ENCODE measurements at places on chromosomes 16 and 17. TPM values are rescaled to one million over a fixed set of nuclear protein-coding genes. Genes with fewer than 3 reads are reported as not detected.
A peak's percentile ranks its signal among the peaks of the same experiment; 100 is the strongest.

SLFN12L gene
- 23.1 TPM for polyA plus RNA-seq

HSPB9 gene
- 0.24 TPM for polyA plus RNA-seq

RHBDL1 gene
- 0.75 TPM for polyA plus RNA-seq

NGFR gene
- polyA plus RNA-seq, result 16.2 TPM

CEP95 gene
- 161 TPM for polyA plus RNA-seq

CCDC200 gene
- polyA plus RNA-seq, result 16.0 TPM

KCNH6 gene
- polyA plus RNA-seq, result 1.5 TPM

DNA sequence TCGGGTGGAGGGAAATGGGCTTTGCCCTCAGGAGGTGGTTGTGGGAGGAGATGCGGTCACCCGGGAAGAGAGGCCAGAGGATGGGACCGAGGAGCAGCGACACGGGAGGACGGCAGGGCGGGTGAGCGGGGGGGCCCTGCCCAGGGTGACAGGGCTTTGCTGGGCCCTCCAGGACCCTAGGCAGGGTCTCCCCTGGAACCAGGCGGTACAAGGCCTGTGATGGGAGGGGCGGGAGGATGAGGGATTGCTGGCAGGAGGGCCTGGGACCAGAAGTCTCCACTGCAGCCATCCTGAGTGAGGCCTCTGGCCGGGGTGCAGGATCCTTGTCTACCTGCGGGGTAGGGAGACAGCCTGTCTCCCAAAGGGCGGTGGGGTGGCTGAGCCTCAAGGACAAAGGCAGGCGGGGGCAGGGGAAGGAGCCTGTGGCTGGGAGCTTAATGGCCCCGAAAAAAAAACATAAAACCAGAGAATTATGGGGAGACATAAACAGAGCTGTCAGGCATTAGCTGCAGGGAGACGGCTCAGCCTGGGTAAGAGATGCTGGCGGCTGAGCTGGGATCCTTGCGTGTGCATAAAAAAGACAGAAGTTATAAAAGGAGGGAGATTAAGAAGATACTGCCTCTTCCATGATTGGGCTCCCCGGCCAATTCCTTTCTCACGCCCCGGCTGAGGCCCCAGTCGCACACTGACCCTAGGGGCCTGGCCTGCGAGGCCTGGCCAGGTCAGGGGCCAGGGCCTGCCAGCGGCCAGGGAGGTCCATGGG, 66.7 kb downstream of the SREBF1 start:
- DNase-seq, result no peak
- H3K27ac ChIP-seq, result no peak overlapping the region
- H3K4me3 ChIP-seq, result no peak overlapping the region
- H3K27me3 ChIP-seq, result no peaks in the 10 kb centered on the region
- H3K36me3 ChIP-seq, result peaks cover 10% of the 10 kb centered on the region

DNA sequence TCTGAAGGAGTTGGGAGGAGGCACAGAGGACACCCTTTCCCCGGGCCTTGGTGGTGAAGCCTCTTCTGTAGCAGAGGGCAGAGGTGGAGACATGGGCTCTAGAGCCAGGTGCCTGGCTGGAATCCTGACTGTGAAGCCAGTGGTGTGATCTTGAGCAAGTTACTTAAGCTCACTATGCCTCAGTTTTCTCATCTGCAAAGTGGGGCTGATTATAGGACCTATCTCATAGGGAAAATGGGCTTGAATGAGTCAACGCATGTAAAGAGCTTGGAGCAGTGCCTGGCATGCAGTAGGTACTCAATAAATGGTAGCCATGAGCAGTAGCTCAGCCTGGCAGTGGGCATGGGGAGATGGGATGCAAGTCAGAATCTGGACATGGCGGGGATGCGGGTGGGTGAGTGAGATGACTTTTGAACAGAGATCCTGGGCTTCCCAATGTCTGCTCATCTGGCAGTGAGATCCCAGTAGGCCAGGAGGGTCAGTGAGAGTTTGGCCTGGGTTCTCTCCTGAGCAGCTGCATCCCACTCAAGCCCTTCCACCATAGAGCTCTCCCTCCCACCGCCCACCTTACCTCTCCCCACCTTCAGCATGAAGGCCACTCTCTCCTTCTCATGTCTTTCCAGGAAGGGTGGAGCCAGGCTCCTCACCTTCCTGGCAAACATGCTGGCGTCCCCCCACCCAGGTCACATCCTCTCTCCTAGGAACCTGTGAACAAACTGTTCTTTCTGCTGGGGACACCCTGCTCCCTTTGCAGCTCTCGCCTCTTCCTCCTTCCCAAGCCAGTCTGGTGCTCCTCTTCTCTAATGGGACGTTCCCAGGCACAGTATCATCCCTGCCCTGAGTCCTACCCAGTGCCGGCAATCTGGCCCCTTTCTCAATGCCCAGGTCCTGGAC, 13.1 kb upstream of the SP2 start:
- DNase-seq, result no peak
- H3K27ac ChIP-seq, result peak overlapping the region; percentile 62
- no peaks in the 10 kb centered on the region for H3K4me1 ChIP-seq
- no peak overlapping the region for H3K4me3 ChIP-seq

- no peak overlapping the region for H3K27ac ChIP-seq
- H3K4me3 ChIP-seq, result no peak overlapping the region
- DNase-seq, result no peak
These were observed 18.9 kb upstream of the HOXB9 start for GRCh38 chr17:48644910-48645557.

DNA sequence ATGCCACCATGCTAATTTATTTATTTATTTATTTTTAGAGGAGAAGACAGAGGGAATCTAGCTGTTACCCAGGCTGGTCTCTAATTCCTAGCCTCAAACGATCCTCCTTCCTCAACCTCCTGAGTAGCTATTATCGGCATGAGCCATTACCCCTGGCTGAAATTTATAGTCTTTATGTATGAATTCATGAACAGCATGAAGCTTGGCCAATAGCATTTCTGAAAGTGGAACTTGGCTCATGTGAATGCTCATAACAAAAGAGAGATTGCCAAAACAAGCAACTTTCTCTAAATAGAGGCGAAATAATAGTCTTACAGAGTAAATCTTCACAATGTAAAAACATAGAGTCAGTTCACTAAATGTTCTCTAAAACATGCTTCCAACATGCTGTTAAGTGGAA, 30.1 kb upstream of the SMURF2 start:
- H3K4me3 ChIP-seq, result no peak overlapping the region
- no peak for DNase-seq
- peaks cover 14% of the 10 kb centered on the region for H3K4me1 ChIP-seq
- H3K36me3 ChIP-seq, result no peaks in the 10 kb centered on the region

- no peaks in the 10 kb centered on the region for H3K27me3 ChIP-seq
- H3K4me1 ChIP-seq, result peaks cover 17% of the 10 kb centered on the region
- no peak overlapping the region for H3K27ac ChIP-seq
- DNase-seq, result no peak
- H3K36me3 ChIP-seq, result no peaks in the 10 kb centered on the region
These were observed 3.7 kb upstream of the RAB40C start for GRCh38 chr16:586047-586644.

- H3K4me3 ChIP-seq, result no peak overlapping the region
- no peak for DNase-seq
- peaks cover 91% of the 10 kb centered on the region for H3K36me3 ChIP-seq
These were observed 33.1 kb downstream of the CHCT1 start for GRCh38 chr17:60455378-60455777.

- DNase-seq, result no peak
- H3K27ac ChIP-seq, result no peak overlapping the region
- no peaks in the 10 kb centered on the region for H3K4me1 ChIP-seq
- no peak overlapping the region for H3K4me3 ChIP-seq
- no peaks in the 10 kb centered on the region for H3K36me3 ChIP-seq
These were observed 111.3 kb upstream of the LHX1 start for GRCh38 chr17:36825951-36826350.

DNA sequence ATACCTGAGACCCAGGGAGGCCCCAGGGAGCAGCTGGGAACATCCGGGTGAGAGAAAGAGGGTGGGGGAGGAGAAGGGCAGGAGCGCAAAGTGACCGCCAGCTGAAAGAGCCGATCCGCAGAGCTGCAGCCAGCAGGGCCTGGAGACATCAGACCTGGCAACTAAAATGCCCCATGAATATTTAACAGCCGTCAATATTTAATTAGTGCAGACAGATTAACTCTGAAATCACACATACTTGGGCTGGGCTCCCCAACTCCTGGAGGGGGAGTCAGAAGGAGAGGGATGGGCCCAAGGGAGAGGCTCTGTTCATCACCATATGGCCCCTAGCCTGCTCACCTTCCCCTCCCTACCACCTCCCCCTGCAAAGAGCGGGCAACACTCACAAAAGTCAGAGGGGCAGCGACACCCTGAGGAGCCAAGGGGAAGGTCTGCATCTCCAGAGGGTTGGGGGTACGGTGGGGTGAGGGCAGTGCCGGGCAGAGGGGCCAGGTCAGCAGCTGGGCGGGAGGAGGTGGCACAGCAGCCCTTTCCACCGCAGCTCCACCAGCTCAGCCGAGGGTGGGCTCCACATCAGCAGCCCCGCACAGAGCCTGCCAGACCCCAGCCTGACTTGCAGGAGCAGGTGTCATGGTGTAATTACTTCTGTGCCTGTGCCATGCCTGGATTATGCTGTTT, 61.9 kb upstream of the CCL1 start:
- H3K4me3 ChIP-seq, result no peak overlapping the region
- H3K27ac ChIP-seq, result no peak overlapping the region
- H3K36me3 ChIP-seq, result no peaks in the 10 kb centered on the region
- H3K4me1 ChIP-seq, result no peaks in the 10 kb centered on the region
- peaks cover 53% of the 10 kb centered on the region for H3K27me3 ChIP-seq
- no peak for DNase-seq

GRCh38 chr17:3693829-3694231, 2.1 kb downstream of the P2RX5 start:
- peaks cover 4% of the 10 kb centered on the region for H3K4me1 ChIP-seq
- H3K36me3 ChIP-seq, result no peaks in the 10 kb centered on the region
- no peak overlapping the region for H3K4me3 ChIP-seq

- no peaks in the 10 kb centered on the region for H3K27me3 ChIP-seq
- H3K36me3 ChIP-seq, result no peaks in the 10 kb centered on the region
- H3K4me3 ChIP-seq, result no peak overlapping the region
- no peak for DNase-seq
These were observed 47.3 kb downstream of the PRKCA start for GRCh38 chr17:66349521-66350254.

GRCh38 chr17:59504821-59505220, 60.6 kb upstream of the DHX40 start:
- H3K36me3 ChIP-seq, result no peaks in the 10 kb centered on the region
- no peak overlapping the region for H3K4me3 ChIP-seq
- no peak for DNase-seq
- H3K27me3 ChIP-seq, result no peaks in the 10 kb centered on the region

DNA sequence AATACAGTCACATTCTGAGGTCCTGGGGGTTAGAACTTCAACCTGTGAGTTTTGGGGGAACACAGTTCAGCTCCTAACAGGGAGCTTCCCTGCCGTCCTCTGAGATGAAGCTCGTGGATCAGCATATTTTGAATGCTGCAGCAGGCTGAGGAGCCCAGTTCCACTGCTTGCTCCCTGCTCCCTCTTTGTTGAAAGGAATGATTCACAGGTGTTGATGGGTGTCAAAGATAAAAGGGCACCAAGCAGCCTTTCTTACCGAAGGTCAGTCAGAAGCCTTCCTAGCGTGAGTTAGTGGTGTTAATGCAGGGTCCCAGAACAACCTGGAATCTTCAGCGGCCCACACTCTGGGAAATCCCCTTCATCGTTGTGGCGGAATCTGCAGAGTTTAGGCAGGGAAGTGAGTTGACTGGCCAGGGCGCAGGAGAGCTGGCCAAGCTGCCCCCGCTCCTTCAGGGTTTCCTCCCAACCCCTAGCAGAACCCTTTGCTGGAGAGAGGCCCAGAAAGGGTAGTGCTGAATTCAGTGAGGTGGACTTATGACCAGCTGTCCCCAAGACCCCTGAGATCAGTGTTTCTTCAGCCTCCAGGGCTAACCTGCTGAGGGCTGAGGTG, 114.8 kb downstream of the GNAO1 start:
- no peaks in the 10 kb centered on the region for H3K4me1 ChIP-seq
- no peak overlapping the region for H3K27ac ChIP-seq
- no peaks in the 10 kb centered on the region for H3K27me3 ChIP-seq

GRCh38 chr16:66272461-66272860, 94.0 kb upstream of the CDH5 start:
- no peaks in the 10 kb centered on the region for H3K36me3 ChIP-seq
- peaks cover 13% of the 10 kb centered on the region for H3K27me3 ChIP-seq
- H3K4me3 ChIP-seq, result no peak overlapping the region
- no peak overlapping the region for H3K27ac ChIP-seq

GRCh38 chr17:78253946-78254672, 22.7 kb downstream of the TMEM235 start:
- H3K4me1 ChIP-seq, result peaks cover 19% of the 10 kb centered on the region
- H3K27ac ChIP-seq, result peak overlapping the region; percentile 89
- H3K4me3 ChIP-seq, result peak overlapping the region; percentile 91
- peak; percentile 97 for DNase-seq

- peaks cover 37% of the 10 kb centered on the region for H3K27me3 ChIP-seq
- H3K36me3 ChIP-seq, result no peaks in the 10 kb centered on the region
- no peaks in the 10 kb centered on the region for H3K4me1 ChIP-seq
- H3K27ac ChIP-seq, result peak overlapping the region; percentile 66
- DNase-seq, result peak; percentile 57
These were observed 696 bp downstream of the NETO2 start for GRCh38 chr16:47142821-47143676.

DNA sequence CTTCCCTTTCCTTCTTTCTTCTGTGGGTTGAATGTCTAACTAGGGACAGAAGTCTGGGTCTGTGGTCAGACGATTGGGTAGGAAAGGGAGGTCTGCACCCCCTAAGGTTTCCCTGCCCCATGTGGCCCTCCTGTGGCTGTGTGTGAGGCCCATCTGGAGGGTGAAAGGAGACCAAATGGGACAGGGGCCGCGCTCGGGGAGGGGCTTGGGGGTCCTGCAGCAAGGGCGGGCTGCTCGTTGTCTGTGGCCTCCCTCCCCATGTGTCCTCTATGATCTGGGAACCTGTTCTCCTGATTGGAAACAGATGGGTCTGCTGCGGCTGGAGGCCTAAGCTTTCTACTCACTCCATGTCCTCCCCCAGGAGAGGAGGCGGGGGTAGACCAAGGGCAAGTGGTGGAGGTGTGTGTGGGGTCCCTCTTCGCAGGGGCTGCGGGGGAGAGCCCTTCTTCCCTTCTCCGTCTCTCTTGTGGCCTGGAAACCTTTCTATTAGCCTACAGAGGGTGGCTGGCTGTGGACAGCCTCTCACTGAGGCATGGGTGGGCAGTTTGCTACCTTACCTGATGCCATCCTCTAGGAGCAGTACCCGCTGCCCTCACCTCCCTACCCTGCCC, 18.6 kb downstream of the IGFBP4 start:
- H3K27me3 ChIP-seq, result no peaks in the 10 kb centered on the region
- H3K36me3 ChIP-seq, result no peaks in the 10 kb centered on the region
- DNase-seq, result no peak
- no peak overlapping the region for H3K4me3 ChIP-seq

DNA sequence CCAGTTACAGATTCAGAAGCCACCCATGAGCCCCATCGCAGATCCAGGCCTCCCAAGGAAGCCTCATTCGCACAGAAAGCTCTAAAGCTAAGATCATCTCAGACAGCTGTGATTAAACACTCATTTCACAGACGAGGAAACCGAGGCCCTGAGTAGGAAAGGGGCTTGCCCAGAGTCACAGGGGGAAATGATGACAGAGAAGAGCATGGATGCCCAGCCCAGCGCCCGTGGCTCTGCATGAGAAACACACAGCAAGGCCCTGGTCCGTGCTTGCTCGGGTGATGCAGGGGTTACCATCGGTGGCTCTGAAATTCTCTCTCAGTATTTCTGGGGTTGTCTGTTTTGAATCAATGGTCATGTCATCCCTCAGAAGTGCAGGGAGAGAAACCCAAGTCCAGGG, 109.6 kb downstream of the C16orf78 start:
- H3K36me3 ChIP-seq, result no peaks in the 10 kb centered on the region
- H3K4me1 ChIP-seq, result peaks cover 5% of the 10 kb centered on the region
- no peak overlapping the region for H3K27ac ChIP-seq

Data from left lung (tissue), 14 donors.